Ascending aorta (tissue), 2 donors: ENCODE measurements at places on chromosomes 5 and 9. TPM values are rescaled to one million over a fixed set of nuclear protein-coding genes. Genes with fewer than 3 reads are reported as not detected.

GRCh38 chr5:55896663-55897062 lies 45.5 kb downstream of the IL31RA start:
- no peak overlapping the region for H3K27ac ChIP-seq
- H3K4me1 ChIP-seq = no peaks in the 10 kb centered on the region
- H3K36me3 ChIP-seq = no peaks in the 10 kb centered on the region
- H3K27me3 ChIP-seq = no peaks in the 10 kb centered on the region
- H3K4me3 ChIP-seq = no peak overlapping the region
- DNase-seq = no peak

GRCh38 chr9:13213337-13213736 lies 66.2 kb downstream of the MPDZ start:
- H3K27ac ChIP-seq = no peak overlapping the region
- no peaks in the 10 kb centered on the region for H3K4me1 ChIP-seq
- peaks cover 6% of the 10 kb centered on the region for H3K36me3 ChIP-seq
- DNase-seq = no peak
- H3K27me3 ChIP-seq = no peaks in the 10 kb centered on the region
- no peak overlapping the region for H3K4me3 ChIP-seq

DNA sequence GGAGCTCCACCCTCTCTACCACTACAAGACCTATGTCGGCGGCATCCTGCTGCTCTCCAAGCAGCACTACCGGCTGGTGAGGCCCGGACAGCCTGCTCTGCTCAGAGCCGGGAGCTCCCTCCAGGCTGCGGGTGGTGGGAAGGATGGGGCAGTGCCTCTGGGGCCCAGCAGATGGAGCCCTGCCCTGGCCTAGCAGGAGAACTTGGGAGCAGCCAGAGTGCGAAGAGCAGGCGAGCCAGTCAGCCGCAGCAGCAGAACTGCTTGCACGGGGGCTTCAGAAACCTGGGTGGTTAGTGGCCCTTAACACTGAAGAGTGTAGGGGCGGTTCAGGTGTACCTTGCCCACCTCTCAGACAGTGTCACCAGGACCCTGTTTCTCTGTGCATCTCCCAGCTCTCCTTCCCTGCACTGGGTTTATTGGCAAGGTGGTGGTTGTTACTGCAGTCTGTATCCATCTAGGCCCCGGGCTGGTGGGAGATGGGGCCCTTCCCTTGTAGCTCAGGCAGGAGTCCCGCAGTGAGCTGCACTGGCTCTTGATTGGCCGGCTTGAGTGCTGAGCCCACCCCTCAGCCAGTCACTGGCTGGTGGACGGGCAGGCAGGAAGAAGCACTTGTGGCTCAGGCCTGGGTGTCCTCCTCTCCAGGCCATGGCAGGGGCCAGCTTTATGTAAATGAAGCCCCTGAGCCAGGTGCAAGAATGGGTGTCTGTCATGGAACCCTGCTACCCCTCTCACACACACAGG lies 7.7 kb downstream of the B4GALT7 start:
- no peak overlapping the region for H3K4me3 ChIP-seq
- H3K36me3 ChIP-seq = peaks cover 9% of the 10 kb centered on the region
- no peaks in the 10 kb centered on the region for H3K4me1 ChIP-seq
- no peaks in the 10 kb centered on the region for H3K27me3 ChIP-seq
- peak; percentile 81 for DNase-seq
- no peak overlapping the region for H3K27ac ChIP-seq

DNA sequence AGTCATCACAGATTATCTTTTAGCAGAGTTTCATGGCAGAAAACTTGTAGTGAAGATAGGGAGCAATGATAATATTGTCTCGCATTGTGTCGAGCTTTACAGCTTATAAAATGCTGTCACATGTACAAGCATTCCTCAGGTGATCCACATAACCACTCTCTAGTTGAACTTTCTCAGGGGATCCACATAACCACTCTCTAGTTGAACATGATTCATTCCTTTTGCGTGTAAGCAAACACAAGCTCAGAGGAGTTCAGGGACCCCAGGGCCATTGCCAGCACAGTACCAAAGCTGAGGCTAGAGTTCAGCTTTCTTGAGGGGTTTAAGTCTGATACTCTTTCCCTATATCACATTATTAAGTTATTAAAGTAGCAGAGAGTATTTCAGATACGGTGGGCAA lies 86.7 kb downstream of the CDH6 start:
- DNase-seq = no peak
- no peak overlapping the region for H3K27ac ChIP-seq
- no peaks in the 10 kb centered on the region for H3K27me3 ChIP-seq
- H3K4me1 ChIP-seq = no peaks in the 10 kb centered on the region

- H3K27ac ChIP-seq = no peak within 1 kb of the TSS
- peak within 1 kb of the TSS; percentile 64 for H3K4me3 ChIP-seq
- no peaks in the 10 kb centered on the region for H3K36me3 ChIP-seq
- no peaks in the 10 kb centered on the region for H3K4me1 ChIP-seq
- DNase-seq = no peak
These were observed at the start of gene ADAMTS19 for GRCh38 chr5:129459777-129460671. ADAMTS19 (plus strand) TSS chr5:129460298; CDS start chr5:129460392, 94 bp downstream.

DNA sequence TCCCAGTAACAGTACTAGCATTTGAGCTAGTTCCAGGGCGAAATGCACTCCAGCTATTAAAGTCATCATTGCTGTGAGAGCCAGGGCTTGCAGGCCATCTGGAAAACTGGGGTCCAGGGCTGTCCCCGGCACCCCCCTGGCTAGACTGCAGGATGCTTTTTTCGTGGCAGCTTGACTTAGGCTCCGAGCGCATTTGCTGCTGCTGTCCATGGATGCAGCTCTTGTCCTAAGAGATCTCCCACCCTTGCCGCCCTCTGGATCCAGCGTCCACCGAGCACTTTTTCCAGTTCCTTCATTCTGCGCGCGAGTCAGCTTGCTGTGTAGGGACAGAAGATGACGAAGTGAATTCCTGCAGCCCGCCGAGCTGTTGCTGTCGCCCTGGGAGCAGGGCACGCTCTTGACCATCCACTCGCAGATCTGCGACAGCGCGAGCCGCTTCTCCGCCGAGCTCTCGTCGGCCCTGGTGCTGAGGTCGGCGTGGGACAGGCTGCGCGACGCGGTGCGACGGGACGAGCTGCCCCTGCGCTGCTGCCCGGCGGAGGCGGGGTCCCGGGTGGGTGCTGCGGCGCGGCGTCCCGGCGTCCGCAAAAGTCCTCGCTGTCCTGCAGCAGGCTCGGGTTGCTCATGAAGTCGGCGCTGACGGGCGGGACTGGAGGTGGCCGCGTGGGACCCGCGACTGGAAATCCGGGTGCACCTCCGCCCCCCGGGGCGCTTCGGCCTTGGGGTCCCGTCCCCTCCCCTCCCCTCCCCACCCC lies 30.7 kb downstream of the OR2V1 start:
- DNase-seq = peak; percentile 57
- no peaks in the 10 kb centered on the region for H3K4me1 ChIP-seq
- no peaks in the 10 kb centered on the region for H3K27me3 ChIP-seq
- H3K4me3 ChIP-seq = no peak overlapping the region
- no peaks in the 10 kb centered on the region for H3K36me3 ChIP-seq
- H3K27ac ChIP-seq = no peak overlapping the region

DNA sequence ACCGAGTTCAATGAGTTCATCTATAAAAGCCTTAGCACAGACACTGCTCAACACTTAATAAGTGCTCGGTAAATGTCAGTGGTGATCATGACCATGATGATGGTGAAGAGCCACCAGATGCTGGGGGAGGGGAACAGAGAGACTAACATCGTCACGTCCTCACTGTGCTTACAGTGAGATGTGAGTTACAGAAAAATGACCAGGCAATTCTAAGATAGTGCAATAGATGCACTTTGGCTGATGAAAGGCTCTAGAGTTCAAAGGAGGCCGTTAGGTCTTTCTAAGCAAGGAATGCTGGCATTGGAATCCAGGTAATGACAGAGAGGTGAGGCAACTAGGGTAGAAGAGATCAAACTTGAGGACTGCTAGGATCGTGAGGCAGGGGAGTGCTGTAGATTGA lies 36.7 kb downstream of the ARL15 start:
- no peak for DNase-seq
- no peak overlapping the region for H3K27ac ChIP-seq
- H3K4me3 ChIP-seq = no peak overlapping the region

GRCh38 chr5:3310541-3311261 lies 284.9 kb upstream of the IRX1 start:
- no peak overlapping the region for H3K27ac ChIP-seq
- DNase-seq = no peak
- H3K4me1 ChIP-seq = no peaks in the 10 kb centered on the region

GRCh38 chr9:37543468-37543867 lies 32.7 kb downstream of the FBXO10 start:
- H3K4me1 ChIP-seq = no peaks in the 10 kb centered on the region
- H3K27me3 ChIP-seq = no peaks in the 10 kb centered on the region
- no peaks in the 10 kb centered on the region for H3K36me3 ChIP-seq
- H3K27ac ChIP-seq = no peak overlapping the region

GRCh38 chr9:137748311-137748710 lies 129.3 kb upstream of the CACNA1B start:
- no peaks in the 10 kb centered on the region for H3K27me3 ChIP-seq
- no peak overlapping the region for H3K4me3 ChIP-seq
- H3K27ac ChIP-seq = no peak overlapping the region
- peaks cover 57% of the 10 kb centered on the region for H3K36me3 ChIP-seq

DNA sequence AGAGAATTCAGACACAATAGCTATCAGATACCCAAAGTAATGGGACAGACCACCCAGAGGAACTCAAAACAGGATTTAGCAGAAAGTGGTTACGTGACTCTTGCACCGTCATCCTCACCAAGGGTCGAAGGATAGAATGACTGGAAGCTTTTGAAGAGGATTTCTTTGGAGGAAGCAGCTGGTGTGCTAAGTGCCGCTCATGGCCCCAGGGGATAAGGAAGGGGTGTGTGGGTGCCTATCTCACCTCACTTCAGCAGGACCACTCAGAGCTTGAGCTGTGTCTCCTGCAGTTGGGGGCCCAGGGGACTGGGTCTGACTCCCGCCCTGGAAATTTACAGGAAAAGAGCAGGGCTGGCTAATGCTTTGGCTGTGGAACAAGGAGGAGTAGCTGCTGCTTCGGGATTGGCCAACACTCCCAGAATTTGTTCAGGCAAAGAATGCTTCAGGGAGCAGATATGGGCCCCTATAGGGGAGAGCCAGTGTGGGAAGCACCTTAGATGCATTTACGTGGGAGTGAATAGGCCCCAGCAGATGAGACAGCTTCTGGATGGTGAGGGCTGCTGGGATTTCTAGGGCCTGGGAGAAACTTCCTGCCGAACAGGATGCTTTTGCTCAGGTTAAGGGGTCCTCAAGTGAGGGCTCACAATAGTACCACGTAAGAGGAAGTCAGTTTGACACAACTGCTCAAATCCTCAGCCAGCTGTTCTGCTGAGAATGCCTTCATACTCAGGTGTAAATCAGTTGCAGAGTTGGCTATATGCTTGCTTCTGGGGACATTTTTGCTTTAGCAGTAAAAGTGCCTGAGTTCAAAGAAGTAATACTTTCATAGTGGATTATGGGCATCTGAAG lies 29.1 kb upstream of the TOMM5 start:
- no peaks in the 10 kb centered on the region for H3K4me1 ChIP-seq
- no peak for DNase-seq
- H3K27me3 ChIP-seq = no peaks in the 10 kb centered on the region

DNA sequence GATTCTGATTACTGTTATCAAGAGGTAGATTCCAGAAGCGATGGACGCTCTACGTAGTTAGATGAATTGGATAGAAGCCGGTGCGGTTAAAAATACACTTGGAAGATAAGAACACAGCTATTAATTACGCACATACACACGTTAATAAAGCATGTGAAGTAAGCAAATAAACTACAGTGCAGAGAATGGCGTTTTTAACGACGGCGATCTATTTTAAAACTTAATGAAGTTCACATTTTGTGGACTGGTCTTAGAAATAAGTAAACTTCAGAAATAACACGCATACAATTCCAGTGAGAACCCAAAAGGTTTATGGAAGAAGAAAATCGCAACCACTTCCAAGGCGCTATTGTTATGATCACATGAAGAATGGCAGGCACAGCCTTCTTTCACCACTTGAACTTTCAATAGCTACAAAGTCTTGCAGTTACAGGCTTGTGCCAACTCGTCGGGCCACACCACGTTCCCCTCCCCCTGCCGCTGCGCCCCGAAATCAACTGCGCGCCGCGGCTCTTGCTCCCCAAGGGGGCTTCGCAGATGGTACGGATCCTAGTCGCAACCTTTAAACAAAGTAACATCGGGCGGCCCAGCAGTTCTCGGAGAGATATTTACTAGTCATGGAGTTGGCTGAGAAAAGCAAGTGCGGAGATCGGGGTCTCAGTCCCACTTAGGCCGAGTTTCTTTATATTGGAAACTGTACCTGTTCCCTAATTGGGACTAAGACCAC lies 866 bp upstream of the SEMA6A start:
- no peaks in the 10 kb centered on the region for H3K27me3 ChIP-seq
- H3K36me3 ChIP-seq = no peaks in the 10 kb centered on the region
- no peak overlapping the region for H3K27ac ChIP-seq
- peaks cover 21% of the 10 kb centered on the region for H3K4me1 ChIP-seq
- peak overlapping the region; percentile 62 for H3K4me3 ChIP-seq

DNA sequence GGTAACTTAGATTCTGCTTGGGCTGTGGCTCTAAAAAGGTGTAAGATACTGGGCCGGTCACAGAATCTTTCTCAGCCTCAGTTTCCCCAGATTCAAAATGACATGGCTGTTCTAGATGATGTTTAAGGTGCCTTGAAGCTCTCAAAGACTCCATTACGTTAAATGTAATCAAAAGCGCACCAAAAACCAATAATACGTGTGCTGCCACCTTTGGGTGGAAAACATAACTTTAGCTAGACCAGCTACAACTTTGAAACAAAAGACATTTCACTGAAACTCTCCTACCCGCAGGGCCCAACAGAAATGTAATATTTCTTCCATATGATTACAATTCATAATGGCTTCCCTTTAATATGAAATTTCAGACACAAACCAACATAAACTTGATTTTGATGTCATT lies 35.0 kb upstream of the PCSK5 start:
- H3K4me3 ChIP-seq = no peak overlapping the region
- no peaks in the 10 kb centered on the region for H3K27me3 ChIP-seq
- no peak overlapping the region for H3K27ac ChIP-seq
- no peaks in the 10 kb centered on the region for H3K36me3 ChIP-seq

DNA sequence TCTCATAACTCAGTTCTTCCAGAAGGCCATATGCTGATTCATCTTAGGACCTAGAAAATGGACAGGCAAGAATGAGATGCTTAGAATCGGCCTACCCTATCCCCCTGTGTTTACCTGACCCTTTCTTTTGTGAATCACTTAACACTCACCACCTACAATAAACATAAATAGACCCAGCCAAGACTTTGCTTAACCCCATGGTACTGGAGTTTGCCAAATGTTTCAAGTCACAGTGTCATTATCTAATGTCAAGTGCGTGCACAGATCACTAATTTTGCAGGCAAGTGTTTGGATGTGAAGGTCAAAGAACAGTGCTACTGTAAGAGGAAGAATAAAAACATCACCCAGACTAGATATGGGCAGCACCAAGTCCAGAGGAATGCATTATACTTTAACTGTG lies 77.5 kb downstream of the GLIS3 start:
- H3K27me3 ChIP-seq = no peaks in the 10 kb centered on the region
- DNase-seq = no peak
- H3K36me3 ChIP-seq = no peaks in the 10 kb centered on the region
- no peak overlapping the region for H3K4me3 ChIP-seq
- no peaks in the 10 kb centered on the region for H3K4me1 ChIP-seq

- no peaks in the 10 kb centered on the region for H3K36me3 ChIP-seq
- no peak for DNase-seq
- H3K4me3 ChIP-seq = no peak overlapping the region
- H3K27ac ChIP-seq = no peak overlapping the region
- H3K27me3 ChIP-seq = no peaks in the 10 kb centered on the region
These were observed 335.0 kb downstream of the ARRDC3 start for GRCh38 chr5:91048073-91048472.

The ENTREP1 gene
- 4.2 TPM for total RNA-seq

The LRRC19 gene
- not detected for total RNA-seq

The GABRG2 gene
- total RNA-seq = not detected

The PAEP gene
- total RNA-seq = not detected

The SPINK7 gene
- total RNA-seq = not detected

The LOX gene
- total RNA-seq = 48.1 TPM
